ENCODE measurements at places on chromosomes 12 and 14.

DNA sequence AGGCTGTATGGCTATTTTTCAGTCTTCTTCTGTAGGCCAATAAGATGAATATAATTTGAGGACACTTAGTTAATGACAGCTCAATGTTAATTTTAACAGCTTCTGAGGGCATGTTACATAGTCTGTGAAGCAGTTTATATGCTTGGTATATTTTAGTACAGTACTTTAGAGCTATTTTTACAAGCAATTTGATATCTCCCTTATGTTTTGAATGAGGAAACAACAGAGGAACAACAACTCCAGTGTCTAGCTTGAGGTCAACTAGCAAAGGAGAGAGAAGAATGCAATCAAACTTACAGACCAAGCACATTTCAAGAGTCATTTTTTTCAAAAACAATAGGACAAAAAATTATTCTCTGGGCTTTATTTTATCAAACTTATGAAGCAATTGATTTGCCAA is 469.1 kb upstream of the DCN start:
- no peak for DNase-seq

DNA sequence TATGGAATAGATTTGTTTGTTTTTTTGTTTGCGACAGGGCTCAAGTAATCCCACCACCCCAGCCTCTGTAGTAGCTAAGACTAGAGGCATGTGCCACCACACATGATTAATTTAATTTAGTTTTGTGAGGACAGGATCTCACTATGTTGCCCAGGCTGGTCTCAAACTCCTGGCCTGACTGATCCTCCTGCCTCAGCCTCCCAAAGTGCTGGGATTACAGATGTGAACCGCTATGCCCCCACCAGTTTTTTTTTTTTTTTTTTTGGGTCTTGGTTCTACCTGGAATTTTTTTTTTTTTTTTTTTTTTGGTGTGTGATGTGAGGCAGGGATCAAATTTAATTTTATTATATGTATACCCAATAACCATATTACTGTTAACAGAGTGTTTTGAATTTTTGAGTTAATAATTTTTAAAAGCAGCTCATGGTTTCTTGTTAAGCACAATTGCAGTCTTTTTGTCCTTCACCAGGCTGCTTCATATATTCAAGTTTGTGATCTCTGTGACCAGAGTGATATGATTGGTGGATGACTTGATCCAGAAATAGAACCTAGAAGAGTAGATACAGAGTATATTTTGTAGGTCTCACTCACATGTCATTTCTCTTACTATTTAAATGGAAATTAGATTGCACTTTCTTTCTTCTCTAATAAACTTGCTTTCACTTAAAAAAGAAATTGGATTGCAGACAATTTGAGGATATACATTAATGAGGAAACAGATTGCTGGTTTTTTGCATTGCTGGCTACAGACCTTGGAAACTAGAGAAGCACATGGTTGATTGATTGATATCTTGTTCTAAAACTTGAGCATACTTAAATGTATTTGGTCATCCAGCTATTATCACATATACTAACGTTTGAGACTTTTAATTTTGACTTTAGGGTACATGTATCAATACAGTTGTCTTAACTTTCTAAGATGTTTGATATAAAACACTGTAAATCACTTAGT is 13.2 kb downstream of the ADIPOR2 start:
- no peak for DNase-seq

DNA sequence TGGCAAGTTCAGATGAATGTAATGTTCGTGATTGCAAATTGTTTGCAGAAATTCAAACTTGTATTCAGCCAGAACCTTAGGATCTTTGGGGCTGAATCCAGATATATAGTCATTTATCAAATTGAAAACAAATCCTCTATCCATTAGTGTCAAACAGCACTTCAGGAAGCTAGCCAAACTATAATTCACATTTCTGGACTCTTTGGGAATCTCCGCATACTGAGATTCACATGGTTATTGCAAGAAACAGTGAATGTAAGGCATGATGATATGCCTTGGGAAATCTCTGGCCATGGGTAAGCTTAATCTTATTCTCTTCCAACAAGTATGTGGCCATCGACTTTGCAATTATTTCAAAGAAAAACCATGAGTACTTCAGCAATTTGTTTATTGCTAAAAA is 98.5 kb downstream of the KLHL28 start:
- DNase-seq, result no peak

DNA sequence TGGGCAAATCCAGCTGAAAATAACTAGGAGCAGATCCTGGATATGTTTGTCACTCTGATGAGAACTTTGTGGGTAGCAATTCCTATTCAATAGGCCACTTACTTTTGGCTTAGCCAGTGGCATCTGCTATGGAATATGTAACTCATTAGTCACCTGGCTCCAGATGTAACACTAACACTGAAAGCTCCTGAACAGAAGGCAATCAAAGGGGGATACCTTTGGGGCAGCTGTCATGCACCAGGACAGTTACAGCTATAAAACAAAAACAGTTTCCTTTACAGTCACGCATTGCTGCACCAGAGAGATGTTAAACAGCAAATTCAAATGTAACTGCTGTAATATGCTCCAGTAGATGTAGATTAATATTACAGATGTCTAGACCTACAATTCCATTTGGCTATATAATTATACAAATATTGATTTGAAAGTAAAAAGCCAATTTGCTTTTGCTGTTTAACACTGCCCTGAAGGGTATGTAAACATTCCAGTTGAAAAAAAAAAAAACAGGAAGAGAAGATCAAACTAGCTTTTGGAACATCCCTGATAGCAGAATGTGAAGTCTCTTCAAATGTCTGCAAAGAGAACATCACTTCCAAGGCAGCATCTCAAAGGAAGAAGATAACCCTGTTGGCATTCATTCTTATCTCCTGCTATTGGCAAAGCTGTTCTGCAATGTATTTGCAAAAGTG is 18.4 kb downstream of the RACGAP1 start:
- no peak for DNase-seq

GRCh38 chr12:24084800-24085199 is 135.3 kb upstream of the SOX5 start:
- DNase-seq, result no peak

DNA sequence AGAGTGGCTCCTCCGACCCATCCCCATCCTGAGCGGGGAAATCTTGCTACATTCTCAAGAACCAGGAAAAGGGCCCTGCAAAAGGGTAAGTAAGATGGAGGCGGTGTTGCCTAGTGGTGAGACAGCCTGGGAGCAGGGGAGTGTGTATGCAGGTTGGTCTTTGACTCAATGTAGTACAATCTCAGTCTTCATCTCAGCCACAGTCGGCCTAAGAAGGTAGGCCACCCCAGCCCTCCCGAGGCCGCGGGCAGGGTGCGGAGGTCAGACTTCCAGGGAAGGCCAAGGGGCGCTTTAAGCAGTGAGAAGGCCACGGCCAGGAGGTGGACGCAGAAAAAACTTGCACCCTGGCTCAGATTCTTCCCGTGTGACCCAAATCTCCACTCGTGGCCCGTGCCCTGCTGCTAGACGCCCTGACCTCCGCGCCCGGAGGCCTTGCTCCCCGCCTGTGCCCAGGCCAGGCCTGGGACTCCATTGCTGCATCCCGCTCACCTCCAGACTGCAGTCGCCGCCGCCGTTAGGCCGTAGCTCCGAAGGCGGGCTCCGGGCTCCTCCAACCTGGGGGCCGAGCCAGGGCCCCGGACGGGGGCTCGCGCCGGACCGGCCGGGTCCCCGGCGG is 435 bp downstream of the FOXM1 start:
- DNase-seq, result no peak

DNA sequence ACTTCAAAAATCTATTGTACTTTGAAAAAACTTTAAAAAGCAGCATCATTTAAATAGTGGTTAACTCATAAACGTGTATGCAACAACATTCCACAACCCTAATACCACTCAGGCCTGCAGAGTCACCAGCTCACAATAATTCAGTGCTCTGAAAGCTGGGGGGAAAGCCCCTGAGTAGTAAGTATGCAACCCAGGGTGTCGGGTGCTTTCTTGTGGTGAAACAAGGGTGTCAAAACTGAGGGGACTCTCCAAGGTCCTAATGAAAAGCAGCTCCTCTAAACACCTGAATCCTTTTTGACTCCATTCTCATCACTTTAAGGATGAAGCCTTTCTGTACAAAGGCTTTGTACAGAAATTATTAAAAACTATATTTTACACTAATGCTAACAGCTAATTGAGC is 33.7 kb downstream of the FGFR1OP2 start:
- DNase-seq, result no peak

GRCh38 chr14:100665511-100666032 is 61.1 kb upstream of the DLK1 start:
- peak; percentile 80 for DNase-seq

- DNase-seq, result no peak
Measured at GRCh38 chr14:95267306-95267705, 52.4 kb downstream of the CLMN start.

DNA sequence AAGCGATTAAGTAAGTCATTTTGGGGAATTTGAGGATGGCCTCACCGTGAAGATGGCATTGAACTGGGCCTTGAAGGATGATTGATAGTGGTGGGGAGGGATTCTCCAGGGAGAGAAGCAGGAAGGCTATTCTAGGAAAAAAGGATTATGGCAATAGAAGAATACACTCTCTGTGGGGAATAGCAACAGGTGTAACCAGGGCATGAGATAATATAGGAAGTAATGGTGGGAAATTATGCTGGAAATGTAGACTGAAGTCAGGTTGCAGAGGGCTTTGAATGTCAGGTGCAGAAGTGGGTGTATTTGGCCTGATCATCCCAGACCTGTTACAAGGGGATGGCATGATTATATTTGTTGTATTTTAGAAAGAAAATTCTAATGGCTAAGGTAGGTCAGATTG is 4.6 kb upstream of the ANO4 start:
- no peak for DNase-seq

DNA sequence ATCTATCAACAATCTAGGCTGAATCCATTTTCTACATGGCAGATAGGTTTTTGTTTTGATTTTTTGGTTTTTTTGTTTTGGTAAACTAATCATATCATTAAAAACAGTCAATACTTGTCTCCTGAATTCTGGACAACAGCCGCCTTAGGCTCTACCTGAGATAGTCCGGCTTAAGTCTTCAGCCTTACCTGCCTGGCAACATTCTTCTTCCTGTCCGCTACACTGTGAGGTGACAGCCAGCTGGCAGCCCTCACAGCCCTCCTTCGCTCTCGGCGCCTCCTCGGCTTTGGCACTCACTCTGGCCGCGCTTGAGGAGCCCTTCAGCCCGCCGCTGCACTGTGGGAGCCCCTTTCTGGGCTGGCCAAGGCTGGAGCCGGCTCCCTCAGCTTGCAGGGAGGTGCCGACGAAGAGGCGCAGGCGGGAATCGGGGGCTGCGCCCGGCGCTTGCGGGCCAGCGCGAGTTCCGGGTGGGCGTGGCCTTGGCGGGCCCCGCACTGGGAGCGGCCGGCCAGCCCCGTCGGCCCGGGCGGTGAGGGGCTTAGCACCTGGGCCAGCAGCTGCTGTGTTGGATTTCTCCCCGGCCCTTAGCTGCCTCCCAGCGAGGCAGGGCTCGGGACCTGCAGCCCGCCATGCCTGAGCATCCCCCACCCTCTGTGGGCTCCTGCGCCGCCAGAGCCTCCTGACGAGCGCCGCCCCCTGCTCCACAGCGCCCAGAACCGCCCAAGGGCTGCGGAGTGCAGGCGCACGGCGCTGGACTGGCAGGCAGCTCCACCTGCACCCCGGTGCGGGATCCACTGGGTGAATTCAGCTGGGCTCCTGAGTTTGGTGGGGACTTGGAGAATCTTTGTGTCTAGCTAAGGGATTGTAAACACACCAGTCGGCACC is 49.0 kb downstream of the MDGA2 start:
- DNase-seq, result no peak

GRCh38 chr12:63706336-63706735 is 38.0 kb upstream of the DPY19L2 start:
- no peak for DNase-seq

GRCh38 chr14:24183014-24183481 is 5.6 kb downstream of the IPO4 start:
- DNase-seq, result peak; percentile 44

DNA sequence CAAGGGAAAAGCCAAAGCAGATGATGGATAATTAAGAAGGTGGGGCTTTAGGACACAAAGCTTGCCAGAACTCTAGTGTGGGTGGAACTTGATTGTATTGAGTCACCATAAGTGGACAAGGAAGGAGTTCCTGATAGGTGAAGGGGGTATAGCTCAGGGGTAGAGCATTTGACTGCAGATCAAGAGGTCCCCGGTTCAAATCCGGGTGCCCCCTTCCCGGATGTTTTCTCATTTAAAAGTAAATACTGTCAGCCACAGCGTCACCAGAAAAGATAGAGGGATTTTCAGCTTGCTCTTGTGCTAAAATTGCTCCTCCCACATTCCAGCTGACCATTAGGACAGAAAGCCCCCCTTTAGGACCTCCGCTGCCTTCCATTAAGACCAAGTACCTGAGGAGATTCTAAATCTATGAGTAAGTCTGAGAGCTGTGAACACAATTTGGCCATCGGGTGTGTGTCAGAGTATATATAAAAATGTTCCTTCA is 36.6 kb downstream of the DCAF4 start:
- no peak for DNase-seq

DNA sequence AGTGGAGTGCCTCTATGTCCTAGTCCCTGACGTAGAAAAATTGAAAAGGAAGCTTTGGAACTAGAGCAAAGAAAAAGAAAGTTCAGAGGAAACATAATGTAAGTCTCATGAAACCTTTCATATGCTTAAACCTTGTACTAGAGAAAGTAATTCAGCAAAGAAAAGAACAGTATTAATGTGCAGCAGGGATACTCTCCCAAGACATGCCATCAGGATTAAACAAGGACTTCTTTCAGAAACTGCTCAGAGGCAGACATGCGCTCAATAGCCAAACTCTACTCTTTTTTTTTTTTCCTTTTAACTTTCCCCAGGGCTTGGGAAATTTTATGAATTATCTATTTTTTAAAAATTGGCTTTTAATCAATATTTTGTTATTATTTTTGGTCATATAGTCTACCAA is 7.1 kb upstream of the ASB8 start:
- no peak for DNase-seq

- DNase-seq, result no peak
Measured at GRCh38 chr14:68145036-68145435, 325.5 kb downstream of the RAD51B start.
